Left lobe of liver (tissue), 2 donors: ENCODE measurements at places on chromosomes 4 and X.

GRCh38 chr4:26861434-26862186, 969 bp downstream of the STIM2 start:
- peak; percentile 77 for DNase-seq

DNA sequence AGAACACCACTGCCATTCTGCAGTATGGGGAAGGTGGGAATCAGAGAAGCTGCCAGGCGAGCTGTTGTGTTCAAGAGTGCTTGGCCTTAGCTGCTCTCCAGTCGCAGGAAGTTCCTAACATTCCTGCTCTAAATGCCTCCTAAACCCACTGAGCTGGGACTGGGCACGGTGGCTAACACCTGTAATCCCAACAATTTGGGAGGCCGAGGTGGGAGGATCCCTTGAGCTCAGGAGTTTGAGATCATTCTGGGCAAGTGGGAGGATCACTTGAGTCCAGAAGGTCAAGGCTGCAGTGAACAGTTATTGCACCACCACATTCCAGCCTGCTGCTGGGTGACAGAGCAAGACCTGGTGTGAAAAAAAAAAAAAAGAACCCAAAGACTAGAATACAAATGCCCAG, 690.3 kb upstream of the FAM241A start:
- no peak for DNase-seq

DNA sequence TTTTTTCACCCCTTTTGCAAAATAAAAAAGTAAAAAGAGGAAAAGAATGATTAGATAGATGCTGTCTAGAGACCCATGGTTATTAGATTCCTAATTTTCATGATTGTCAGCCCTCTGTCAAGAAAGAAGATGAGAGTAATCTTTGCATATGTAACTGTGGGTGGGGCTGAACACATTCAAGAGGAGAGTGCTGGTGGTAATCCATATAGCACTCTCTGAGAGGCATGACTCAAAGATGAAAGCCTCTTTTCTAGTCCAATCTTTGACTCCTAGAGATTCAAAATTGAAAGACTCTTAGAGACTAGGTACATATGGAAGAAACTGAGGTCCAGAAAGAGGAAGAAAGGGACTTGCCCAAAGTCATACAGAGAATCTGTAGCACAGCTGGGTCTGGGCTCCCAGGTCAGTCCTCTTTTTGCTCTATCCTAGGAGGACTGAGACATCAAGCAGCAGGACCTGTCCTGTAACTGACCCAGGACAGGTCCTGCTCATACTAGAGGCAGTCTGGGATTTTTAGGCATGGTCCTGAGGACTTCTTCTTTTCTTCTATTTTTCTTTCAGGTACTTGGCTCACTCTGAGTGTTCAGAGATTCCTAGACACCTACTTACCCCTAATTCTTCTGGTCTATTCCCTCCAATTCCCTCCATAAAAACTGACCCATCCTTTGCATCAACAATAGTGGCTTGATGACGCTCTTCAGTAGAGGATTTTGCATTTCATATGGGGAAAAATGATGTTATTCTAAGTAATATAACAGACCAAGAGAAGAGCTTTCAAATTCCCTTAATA, 23.8 kb downstream of the VSIG4 start:
- DNase-seq, result no peak

DNA sequence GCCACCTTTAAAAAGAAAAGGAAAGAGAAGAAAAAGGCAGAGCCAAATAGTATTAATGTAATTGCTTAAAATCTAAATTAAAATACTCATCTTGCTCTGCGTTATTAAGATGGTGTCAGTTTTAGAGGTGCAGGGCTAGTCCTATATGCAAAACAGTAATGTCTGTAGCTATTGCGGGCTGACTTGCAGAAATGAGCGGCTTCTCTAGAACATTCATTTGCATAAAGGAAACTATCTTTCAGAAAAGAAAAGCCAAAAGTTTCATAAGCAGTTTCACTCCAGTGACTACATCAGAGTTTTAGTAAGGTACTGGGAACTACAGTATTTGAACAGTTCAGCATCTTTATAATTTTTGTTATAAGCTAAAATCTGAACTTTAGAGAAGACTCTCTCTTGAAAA, 6.0 kb downstream of the SMAD1 start:
- no peak for DNase-seq

- DNase-seq, result no peak
These were observed 12.0 kb upstream of the DCHS2 start for GRCh38 chr4:154503598-154503997.

DNA sequence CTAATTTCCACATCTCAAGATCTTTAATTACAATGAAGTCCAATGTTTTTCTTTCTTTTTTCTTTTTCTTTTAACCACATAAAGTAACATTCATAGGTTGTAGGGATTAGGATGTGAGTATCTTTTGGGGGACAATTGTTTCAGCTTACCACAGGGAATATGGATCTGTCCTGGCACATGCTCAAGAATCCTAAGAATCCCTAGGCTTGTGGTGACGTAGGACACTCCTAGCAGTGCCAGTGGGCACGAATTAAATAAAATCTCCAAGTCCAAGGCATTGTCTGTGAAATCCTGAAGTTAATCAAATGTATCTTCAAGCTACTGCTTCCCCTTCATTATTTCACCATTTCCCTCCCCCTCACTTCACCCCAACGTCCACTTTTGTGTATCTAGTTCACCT, 2.6 kb upstream of the LAS1L start:
- DNase-seq, result no peak

DNA sequence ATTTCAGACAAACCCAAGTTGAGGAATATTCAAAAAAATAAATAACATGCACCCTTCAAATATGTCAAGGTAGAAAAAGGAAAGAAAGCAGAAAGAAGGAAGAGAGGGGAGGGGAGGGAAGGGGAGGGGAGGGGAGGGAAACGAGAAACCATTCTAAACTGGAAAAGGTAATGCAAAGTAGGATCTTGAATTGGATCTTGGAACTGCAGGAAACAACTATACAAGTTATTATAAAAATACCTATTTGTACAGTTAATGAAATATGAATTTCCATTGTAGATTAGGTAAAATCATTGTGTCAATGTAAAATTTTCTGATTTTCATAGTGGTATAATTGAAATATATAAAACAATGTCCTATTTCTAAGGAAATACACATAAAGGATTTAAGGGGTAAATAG, 668.4 kb downstream of the FAT4 start:
- no peak for DNase-seq

DNA sequence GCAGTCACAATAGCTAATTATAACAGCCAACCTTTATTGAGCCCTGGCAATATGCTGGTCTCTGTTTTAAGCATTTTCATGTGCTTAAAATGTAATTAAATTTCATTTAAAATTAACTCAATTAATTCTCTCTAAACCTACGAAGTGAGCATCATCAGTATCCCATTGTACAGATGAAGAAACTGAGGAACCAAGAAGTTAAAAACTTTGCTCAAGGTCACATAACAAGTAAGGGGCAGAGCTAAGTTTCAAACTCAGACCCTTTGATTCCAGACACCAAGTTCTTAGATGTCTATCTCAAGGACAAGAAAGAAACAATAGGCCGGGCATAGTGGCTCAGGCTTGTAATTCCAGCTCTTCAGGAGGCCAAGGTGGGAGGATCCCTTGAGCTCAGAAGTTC, 55.9 kb upstream of the NFKB1 start:
- no peak for DNase-seq

- DNase-seq, result no peak
These were observed 58.6 kb upstream of the USP9X start for GRCh38 chrX:41026702-41027078.

DNA sequence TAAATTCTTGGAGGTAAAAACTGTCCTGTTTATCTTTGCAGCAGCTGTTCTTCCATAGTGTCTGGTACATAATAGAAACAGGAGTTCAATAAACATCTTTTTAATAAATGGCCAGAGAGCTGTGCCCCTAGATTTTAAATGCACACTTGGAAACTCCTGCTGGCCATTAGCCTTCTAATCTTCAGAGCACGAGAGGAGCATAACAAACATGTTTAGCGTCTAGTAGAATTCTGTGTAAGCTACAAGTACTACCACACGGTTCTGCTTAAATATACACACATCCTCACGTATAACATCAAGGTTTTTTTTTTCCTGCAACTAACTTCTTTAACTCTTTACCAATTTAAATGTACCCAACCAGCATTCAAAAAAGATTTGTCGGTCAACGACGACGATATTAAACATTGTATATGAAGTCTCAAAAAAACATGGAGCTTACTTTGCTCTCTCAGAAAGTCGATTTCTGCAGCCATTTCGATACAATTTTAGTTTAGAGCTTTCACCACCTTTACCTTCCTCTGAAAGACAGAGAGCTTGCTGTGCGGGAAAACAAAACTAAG, 628 bp downstream of the SCLT1 start:
- no peak for DNase-seq

DNA sequence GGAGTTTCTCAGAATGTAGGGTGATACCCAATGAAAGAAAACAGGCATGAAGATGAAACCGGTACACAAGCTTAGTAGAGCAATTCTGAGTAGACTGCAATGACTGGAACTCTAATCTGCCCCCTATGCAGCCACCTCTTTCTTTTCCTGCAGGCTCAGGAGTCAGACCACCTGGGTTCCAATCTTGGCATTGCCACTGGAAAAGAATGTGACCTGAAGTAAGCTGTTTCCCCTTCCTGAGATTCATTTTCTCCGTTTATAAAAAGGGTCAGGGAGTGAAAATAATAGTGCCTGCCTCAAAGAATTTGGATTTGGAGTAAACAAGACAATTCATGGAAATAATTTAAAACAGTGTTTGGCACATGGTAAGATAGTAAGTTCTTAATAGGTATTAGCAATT, 1464.0 kb downstream of the PCDH7 start:
- no peak for DNase-seq

DNA sequence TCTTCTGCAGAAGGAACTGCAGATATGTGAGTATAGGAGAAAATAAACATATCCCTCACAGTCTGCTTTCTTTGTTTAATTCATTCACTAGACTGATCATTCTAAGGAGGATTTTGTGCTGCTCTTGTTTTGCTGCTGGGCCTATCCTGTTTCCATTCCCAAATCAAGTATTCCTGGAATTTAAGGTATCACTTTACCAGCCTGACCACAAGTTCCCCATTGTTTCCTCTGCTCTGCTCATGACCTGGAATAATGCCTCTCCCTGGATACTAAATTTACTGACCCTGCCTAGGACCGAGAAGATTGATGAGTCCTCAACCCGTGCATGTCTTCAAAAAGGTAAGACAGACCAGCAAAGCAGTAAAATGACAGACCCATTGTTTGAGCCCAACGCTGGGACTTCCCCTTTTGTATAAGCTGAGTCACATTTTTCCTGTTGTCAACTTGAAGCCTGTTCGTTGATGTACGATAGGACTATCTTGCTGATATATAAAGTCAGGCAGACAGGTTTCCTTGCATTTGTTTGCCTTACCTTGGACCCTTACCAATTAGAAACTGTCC, 85.5 kb upstream of the TET2 start:
- no peak for DNase-seq

- no peak for DNase-seq
These were observed 572.0 kb downstream of the ADGRL3 start for GRCh38 chr4:61772126-61772525.

GRCh38 chrX:6909396-6909795, 238.1 kb upstream of the STS start:
- no peak for DNase-seq

DNA sequence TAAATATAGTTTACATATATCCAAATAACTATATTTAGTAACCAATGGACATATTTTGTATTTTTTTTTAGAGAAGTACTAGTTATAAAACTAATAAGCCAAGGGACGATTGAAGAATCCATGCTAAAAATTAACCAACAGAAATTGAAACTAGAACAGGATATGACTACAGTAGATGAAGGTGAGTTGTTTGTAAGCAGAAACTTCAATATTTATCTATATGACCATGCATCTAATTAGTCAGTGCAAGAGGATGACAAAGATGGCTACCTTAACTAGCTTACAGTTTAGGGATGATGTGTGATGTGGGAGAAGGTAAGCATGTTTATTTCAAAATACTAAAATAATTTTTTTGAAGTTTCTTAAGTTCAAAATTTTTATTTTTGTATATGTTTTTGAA, 57.7 kb downstream of the HPGDS start:
- no peak for DNase-seq

DNA sequence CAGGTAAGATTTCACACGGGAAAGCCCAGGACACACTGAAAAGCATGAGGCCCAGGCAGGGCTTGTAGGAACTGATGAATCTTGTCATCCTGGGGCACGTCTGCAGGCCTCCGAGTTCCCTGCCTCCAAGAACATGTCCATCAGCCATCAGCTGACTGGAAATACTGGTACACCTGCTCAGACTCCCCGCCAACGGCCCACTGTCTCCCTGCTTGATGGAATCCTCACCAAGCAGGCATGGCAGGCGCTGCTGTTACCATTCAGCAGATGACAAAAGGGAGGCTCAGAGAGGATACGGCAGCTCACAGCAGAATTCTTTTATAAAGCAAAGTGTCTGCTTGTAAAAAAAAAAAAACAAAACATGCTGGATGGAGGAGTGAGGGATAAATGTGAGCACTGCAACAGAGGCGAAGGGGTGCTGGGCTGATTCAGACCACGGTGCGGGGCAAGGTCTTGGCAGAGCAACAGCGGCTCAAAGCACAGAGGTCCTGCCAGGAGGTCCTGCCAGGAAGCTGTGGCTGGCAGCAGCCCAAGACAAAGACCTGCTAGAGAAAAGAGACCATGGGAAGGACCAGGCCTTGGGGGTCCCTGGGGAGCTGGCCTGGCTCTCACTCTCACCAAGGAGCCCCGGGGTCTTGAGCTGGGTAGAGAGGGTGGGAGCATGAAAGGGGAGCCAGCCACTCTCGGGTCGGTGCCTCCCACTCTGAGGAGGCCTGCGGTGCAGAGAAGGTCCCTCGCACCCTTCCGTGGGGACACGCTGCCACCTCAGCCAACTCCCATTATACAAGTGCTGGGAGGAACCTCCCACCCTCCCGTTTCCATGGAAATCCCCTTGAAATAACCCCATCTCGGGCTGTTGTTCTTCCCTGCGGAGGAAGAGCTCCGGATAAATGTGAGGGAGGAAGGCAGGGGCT, 25.6 kb downstream of the PPP2R2C start:
- DNase-seq, result no peak

- DNase-seq, result no peak
These were observed 485.1 kb upstream of the TENM3 start for GRCh38 chr4:181757910-181758660.

DNA sequence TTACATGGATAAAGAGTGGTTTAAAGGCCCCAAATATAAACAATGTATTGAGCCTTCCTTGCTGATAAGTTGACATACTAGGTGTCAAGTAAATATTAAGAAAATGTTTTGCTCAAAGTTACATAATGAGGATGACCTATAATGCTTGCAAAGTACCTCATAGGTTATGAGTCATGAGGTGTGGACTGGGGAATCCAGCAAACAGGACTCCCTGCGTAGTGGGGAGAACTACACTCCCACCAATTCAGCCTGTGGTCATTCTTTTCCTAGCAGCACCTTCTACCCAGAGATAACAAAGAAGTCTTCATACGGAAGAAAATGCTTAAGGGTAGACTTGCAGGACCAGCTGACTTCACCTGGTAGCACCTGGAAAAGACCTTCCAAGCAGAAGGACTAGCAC, 418.9 kb upstream of the CPEB2 start:
- DNase-seq, result no peak

- no peak for DNase-seq
These were observed 22.2 kb downstream of the HMX1 start for GRCh38 chr4:8849266-8850073.

GRCh38 chr4:25834411-25835107, 28.2 kb downstream of the SEL1L3 start:
- DNase-seq, result no peak
